SIG-M5 (cell line): ENCODE measurements at places on chromosomes 11 and 22.

DNA sequence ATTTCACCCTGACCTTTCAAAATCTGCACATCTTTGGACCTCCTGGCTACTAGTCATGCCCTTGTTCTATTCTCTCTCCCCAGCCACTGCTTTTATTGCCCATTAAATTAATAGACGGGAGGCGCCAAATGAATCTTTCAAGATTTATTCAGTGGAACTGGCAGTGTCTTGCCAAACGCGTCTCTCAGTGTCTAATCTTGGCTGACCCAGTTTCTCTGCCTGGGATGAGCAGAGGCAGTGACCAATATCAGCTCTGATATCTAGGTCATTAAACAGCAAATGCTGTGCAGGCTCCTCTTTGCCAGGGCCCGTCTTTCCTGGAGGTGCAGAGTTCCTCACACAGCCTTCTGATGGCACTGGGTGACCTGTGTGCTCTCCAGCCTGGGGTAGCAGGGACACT is 74.0 kb downstream of the TRAF6 start:
- DNase-seq = no peak

DNA sequence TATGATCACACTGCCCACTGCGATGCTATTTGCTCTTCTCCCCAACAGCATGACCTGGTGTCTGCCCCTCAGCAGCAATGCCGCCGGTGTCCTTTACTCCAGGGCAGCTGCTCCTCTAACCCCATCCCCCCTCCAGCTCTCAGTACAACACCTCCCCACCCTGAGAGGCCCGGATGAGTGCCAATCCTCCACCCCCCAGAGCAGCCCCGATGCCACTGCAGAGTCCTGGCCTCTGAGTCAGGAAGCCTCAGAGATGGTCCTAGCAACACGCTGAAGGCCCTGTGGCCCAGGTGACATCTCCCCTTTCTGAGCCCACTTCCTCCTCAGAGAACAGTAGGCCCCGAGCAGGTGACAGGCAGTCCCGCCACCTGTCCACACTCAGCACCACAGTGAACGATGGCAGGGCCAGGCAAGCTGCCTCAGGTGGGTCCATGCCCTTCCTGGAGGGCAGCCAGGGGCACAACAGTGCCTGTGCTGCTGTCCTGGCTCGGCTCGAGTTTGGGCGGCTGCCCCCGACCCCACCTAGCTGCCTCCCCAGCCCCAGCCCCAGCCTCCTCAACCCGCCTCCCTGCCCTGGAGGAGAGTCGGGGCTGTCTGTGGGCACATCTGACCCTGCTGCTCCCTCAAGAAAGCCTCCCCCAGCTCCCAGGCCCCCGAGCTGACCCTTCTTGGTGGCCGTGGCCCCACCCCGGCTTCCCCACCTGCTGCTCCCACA is 3.9 kb upstream of the NDUFS8 start:
- DNase-seq = no peak

- DNase-seq = no peak
Measured at GRCh38 chr11:95335989-95336388, 105.0 kb upstream of the SESN3 start.

- no peak for DNase-seq
Measured at GRCh38 chr11:64330888-64331287, 9.1 kb upstream of the CCDC88B start.

GRCh38 chr11:128482512-128483191 is 104.7 kb downstream of the ETS1 start:
- DNase-seq = peak; percentile 38

DNA sequence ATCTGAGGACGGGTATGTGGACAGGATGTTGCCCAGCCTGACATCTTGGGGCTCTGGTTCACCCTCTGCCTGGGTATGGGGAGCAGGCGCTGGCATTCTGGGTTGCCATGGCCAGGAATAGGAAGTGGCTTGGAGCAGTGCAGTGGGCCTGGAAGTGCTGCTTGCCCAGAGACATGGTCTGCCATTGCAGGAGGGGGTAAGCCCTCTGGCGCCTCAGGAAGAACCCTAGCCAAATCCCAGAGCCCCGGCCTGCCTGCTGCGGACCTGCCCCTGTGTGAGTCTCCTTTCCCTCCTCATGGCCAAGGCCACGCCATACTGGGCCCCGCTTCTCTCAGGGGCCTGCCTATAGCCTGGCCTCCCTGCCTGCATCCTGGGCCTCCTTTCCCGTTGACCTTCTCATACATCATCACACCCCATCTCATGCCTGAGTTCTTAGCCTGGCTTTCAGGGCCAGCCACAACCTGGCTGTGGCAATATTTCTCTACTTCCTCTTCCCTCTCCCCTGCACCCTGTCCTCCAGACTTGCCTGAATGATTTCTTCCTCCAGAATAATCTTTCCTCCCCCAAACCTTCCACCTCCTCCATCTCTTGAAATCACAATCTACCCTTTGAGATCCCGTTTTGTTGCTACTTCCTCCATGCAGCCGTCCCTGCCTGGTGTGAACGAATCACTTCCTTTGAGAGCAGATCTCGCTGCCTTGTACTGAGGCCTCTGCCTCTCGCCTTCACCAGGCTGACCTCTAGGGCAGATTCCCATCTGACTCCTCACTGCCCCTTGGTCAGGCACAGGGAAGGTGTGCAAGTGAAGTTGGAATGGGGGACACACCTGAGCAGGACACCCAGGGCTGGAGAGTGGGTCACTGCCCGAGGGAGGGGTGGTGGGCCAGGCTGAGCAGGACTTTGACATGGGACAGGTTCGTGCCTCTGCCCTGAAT is 5.2 kb downstream of the CAPN5 start:
- no peak for DNase-seq

- no peak for DNase-seq
Measured at GRCh38 chr22:35866651-35867050, 149.0 kb downstream of the APOL5 start.

GRCh38 chr11:115379528-115379927 is 124.7 kb downstream of the CADM1 start:
- no peak for DNase-seq

- DNase-seq = no peak
Measured at GRCh38 chr11:66637557-66638176, 836 bp upstream of the RBM4 start.

- no peak for DNase-seq
Measured at GRCh38 chr11:120563703-120564572, 52.4 kb downstream of the GRIK4 start.

GRCh38 chr11:35304386-35304775 is 115.0 kb downstream of the SLC1A2 start:
- DNase-seq = peak; percentile 16

- DNase-seq = no peak
Measured at GRCh38 chr11:130671801-130672700, 223.6 kb downstream of the ADAMTS15 start.

- no peak for DNase-seq
Measured at GRCh38 chr11:117456027-117456720, 128.5 kb downstream of the CEP164 start.

DNA sequence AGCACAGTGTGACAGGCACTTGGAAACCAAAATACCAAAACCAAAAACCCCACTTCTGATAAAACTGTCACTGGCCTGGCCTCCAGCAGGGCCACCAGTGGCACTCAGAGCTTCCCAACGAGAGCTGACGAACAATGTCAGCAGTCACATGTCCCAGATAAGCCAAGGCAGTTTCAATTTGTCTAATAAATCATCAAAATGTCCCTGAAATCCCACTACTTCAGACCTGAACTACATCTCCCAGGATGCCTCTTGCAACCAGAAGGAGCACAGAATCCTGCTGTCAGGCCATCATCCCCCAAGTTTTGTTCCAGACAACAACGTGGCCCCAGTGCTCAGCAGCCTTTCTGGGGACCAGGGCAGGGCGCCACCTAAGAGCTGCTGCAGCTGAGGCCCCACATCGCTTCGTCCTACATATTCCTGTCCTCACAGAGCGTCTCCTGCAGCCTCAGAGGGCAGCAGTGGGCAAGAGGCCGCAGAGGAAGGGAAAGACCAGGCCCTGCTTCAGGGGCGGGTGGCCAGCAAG is 25.1 kb downstream of the LRFN4 start:
- DNase-seq = no peak

DNA sequence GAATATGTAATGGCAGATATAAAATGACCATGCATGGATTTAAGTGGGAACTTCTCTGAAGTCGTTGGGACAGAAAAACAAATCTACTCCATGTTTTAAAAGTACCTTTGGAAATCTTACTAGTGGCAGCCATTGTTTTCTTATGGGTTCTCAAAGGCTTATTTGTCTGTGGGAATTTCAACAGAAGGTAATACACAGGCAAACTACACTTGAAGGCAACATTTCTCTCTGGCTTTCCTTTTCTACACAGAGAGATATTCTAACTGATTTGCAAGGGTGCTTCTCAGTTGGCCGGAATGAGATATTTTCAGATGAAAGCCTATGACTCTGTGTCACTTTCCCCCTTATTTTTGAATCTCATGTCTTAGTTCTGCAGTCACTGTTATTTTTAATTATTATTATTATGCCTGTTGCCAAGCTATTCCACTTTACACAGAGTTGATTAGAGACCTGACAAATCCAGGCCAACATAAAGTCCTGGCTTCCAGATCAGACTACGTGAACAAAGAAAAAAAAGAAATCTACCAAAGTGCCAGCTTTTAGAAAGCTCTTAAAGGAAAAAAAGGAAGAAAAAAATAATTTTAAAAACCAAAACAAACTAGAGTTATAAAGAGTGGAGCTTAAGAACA is 18.9 kb upstream of the PSMA1 start:
- DNase-seq = no peak

- no peak for DNase-seq
Measured at GRCh38 chr22:25829237-25829636, 87.2 kb downstream of the MYO18B start.

- DNase-seq = no peak
Measured at GRCh38 chr11:61153593-61154095, 7.6 kb downstream of the VPS37C start.

DNA sequence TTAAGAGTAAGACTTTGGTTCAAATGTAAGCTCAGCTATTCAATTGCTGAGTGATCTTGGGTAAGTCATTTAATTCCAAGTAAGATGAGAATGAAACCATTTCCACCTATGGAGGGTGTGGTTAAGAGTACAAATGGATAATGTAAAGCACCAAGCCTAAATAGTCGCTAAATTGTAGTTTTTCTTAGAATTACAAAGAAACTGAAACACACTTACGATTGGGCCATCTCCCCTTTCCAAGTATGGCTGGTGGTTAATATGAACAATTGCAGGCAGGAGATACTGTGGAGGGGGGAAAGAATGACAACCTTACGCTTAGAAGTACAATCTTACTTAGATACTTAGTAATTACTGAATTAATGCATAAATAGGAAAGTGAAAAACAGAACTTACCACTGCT is 8.2 kb downstream of the DDX17 start:
- no peak for DNase-seq

DNA sequence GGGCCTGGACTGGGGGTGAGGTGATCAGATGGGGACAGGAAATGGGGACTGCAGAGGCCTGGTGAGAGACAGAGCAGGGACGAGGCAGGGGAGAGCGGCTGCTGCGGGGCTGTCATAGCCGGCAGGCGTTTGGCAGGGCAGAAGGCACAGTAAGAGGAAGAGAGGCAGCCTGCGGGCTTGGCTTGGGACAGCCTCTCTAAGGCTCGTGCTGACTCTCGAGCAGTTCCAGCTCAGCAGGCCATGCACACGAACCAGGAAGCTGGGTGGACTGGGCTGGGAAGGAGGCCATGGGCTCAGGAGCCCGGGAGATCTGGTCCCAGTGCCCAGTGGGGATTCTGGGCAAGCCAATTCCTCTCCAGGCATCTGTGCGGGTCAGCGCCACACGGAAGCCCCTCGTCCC is 19.6 kb upstream of the EIF3D start:
- DNase-seq = no peak

- DNase-seq = no peak
Measured at GRCh38 chr11:13952668-13953067, 9.9 kb upstream of the SPON1 start.

DNA sequence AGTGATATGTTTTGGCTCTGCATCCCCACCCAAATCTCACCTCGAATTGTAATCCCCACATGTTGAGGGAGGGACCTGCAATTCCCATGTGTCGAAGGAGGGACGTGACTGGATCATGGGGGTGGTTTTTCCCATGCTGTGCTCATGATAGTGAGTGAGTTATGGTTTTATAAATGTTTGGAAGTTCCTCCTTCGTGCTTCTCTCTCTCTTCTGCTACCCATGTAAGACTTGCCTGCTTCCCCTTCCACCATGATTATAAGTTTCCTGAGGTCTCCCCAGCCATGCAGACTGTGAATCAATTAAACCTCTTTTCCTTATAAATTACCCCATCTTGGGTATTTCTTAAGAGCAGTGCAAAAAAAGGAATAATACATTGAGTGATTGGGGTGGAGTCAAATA is 7.3 kb upstream of the CEP295 start:
- no peak for DNase-seq

GRCh38 chr11:72568861-72569260 is 105.4 kb downstream of the PDE2A start:
- no peak for DNase-seq

DNA sequence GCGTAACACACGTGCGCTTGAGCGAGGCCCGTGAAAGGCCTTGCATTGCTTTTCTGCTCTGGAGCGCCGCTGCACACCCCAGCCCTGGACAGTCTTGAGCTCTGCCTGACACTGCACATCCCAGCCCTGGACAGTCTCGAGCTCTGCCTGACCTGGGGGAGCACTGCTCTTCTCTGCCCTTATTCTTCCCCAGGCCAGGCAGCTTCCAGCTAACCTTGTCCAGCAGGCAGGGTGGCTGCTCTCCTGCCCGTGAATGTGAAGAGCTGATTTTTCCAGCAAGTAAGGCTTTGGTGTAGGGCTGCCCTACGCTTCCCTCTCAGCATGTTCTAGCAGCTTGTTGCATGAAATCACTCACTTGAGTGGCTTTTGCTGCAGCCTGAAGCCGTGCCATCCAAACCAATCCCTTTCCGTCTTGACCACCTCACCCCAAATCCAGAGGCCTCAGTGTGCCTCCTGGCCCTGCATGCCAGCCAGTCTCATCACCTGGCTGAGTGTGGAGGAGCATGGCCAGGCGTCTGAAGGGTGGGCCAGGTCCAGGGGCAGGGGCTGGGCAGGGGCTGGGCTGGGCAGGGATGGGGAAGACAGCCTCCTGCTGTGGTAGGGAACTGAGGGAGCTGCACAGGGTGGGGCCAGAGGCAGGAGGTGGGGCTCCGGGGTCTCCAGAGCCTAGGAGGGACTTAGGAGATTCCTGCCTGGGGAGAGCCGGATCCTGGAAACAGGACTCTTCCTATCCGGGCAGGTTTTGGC is 89.5 kb upstream of the B3GAT1 start:
- DNase-seq = no peak
